ENCODE measurements at places on chromosomes 3 and 15.
A peak's percentile ranks its signal among the peaks of the same experiment; 100 is the strongest.

GRCh38 chr3:188686324-188686723 lies 485.4 kb upstream of the TPRG1 start:
- no peak for DNase-seq

- no peak for DNase-seq
Observed at GRCh38 chr3:48122504-48122903, 65.7 kb downstream of the CDC25A start.

GRCh38 chr15:66112388-66112787 lies 141.2 kb downstream of the MEGF11 start:
- no peak for DNase-seq

DNA sequence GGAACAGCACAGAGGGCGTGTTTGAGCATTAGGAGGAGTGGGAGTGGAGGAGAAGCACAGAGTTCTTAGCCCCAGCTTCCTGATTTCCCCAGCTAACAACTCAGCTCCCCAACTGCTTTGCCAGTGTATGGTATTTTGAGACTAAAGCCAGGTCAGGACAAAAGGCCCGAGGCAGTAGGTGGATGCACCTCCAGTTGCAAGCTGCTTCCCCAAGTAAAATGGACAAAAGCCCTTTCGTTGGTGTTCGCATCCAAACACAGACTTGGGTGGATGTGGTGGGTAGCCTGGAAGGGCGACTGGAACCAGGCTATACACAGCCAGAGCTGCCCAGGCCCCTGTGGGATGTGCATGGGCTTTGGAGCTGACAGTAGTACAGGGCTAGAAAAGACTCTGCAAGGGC lies 12.3 kb upstream of the EHD4 start:
- no peak for DNase-seq

DNA sequence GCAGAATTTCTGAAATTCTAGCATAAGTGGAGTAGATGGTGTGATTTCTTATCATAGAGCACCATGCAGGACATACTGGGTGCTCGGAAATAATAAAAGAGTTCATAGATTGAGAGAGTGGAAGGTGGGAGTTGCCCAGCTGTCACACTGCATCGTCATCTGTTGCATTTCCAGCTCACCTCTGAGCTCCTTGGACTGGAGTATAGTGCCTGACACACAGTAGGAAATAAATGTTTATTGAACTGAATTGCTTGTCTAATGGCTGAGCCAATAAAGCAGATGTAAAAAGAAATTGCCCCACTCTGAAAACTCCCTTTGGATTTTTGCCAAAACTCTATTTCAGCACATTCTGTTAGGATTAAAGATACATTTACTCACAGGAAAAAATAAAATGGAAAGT lies 108.9 kb upstream of the UBE2E1 start:
- DNase-seq: no peak

DNA sequence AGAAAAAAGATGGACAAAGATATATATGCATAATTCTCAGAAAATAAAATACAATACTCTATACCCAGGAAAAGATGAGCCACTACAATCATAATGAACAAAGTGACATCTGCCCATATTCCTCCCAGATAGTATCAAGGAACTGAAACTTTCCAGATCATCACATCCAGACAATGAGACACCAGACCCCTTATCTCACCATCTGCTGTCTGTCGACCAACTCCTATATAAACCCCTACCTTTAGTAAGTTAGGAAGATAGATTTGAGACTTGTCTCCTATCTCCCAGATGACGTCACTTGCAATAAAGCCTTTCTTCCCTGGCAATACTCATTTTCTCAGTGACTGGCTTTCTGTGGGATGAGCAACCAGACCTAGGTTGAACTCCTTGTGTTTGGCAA lies 1071.6 kb downstream of the PLOD2 start:
- no peak for DNase-seq

DNA sequence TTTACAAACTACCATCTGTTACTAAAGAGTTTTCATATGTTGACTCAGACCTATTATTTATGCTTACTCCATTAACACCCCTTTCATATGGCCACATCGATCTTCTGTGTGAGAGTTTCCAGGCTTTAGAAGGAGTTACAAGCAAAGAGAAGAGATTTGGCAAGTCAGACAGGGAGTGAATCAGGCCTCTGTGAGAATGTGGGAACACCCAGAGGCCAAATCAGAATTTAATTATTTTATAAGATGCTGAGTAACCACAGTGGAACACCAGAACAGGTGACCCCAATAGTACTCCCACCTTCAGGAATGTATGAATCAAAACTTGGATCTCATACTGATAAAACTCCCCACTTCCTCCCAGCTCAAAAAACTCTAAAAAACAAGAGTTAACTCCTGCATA lies 42.0 kb downstream of the IFT57 start:
- no peak for DNase-seq

DNA sequence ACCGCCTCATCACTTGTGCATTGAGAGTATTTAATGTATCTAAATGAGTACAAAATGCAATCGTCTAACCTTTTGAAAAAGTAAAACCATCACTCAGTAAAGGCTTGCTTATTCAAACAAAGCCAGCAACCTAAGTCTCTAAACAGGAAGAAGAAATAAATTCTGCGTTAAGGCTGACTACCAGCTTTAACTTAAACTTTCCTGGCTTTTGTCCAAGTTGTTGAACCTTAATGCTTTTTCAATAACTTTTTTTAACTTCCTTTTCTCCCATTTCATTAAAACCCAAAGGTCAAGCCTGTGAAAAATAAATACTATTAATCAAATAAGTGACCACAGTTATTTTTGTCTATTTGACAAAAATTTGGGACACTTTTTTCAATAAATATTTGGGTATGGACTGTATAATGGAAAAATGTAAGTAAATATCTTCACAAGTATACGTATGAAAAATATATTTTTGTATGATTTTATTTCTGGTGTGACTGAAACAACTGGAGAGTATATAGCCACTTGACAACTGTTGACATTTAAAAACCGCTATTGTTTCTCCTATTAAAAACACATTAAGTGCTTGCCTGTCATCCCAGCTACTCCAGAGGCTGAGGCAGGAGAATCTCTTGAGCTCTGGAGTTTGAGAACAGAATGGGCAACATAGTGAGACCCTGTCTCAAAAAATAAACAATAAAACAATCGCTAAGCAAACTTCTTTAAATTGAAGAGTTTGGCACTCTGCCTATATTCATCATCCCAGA lies 2.9 kb downstream of the KLHL24 start:
- no peak for DNase-seq

- DNase-seq: no peak
Observed at GRCh38 chr3:139020868-139021234, at the start of gene PRR23B. PRR23B (minus strand) TSS chr3:139020926; CDS start chr3:139020661, 265 bp downstream.

- DNase-seq: no peak
Observed at GRCh38 chr3:3170998-3171397, 8.5 kb downstream of the CRBN start.

GRCh38 chr3:47841786-47842349 lies 38.9 kb downstream of the DHX30 start:
- DNase-seq: no peak

GRCh38 chr15:93378558-93378957 lies 289.5 kb upstream of the RGMA start:
- DNase-seq: no peak

GRCh38 chr3:31947162-31947561 lies 33.9 kb downstream of the OSBPL10 start:
- DNase-seq: no peak

DNA sequence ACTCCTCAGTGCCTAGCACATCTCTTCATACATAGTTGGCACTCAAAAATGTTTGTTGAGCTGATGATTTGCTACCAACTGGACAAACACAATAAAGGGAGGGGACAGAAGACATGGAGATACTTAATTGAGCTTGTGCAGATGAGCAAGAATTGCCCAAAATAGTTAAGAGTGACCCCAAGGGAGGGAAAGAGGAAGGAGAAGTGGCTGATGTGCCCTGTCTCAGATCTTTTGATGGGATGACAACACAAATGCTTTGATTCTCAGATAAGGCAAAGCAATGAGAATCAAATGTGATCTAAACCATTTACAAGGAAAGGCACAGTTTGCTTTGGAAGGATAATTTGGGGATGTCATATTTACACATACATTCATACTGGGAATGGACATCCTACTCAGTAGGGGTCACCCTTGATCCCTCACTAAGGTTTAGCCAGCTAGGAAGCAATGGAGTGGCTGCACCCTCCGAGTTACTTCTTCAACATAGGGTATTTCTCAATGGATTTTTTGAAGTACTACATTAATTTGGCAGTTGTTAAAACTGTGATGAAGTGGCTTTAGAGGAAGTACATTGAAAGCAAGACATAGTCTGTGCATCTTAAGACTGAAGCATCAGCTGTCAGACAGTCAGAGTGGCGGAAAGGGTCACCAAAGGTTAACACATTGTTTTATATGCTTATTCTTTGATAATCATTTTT lies 21.9 kb upstream of the SSR3 start:
- no peak for DNase-seq

GRCh38 chr15:69522361-69522760 lies 69.7 kb downstream of the RPLP1 start:
- DNase-seq: peak; percentile 39

- no peak for DNase-seq
Observed at GRCh38 chr3:170523248-170523647, 62.6 kb downstream of the SLC7A14 start.

DNA sequence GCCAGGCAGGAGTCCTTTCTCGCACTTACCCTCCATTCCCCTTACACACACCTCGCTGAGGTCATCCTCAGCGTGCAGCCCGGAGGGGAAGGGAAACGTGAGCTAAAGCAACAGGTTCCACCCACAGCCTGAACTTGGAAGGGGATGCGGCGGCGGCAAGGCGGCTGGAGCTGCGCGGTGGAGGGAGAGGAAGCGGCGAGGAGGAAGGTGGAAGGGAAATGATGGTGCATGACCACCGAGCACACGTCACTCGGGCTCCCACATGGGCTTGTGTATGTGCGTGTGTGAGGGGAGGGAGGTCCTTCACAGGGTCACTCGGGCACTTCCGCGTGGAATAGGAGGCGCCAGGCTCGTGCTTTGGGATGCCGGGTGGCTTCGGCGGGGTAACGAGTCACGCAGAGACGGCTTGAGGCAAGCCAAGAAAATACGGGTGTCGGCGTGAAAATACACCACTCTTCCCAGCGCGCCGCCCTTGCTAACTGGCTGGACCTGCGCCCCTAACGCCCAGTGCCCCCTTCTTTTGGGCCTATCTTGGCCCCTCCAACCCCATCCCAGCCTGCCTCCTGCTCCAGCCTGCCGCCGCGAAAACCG lies 225.5 kb upstream of the IL12A start:
- DNase-seq: peak; percentile 72

GRCh38 chr3:64971602-64972001 lies 283.8 kb upstream of the ADAMTS9 start:
- no peak for DNase-seq

- no peak for DNase-seq
Observed at GRCh38 chr15:75672646-75673425, 25.1 kb downstream of the SNX33 start.

DNA sequence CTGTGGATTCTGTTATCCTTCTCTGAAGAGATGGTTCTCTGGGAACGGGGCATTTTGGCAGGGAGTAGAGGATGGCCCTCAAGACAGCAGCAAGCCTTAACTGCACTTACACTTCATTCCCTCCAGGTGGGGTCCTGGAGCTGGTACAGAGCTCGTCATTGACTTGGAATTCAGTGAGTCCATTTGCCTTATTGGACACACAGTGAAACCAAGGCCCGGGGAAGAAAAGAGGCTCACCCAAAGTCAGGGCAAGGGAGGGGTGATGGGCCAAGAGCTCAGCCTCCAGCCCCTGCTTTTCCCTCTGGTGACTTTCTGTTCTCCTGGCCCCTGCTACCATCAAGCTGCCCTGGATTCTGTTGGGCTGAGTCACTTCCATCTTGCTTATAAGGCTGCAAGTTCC lies 125.6 kb downstream of the ETFA start:
- DNase-seq: no peak

DNA sequence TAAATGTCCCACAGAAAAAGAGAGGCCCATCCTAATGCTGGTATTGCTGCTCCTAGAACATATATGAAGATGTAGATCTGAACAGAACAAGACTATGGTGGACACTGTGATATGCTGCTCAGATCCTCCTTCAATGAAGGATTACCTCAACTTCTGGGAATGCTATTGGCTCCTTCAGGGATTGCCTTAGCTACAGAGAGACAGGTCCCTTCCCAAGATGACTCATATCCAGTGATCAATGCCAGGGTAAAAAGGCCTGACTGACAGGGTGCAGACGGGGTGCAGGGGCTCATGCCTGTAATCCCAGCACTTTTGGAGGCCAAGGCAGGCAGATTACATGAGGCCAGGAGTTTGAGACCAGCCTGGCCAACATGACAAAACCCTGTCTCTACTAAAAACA lies 20.5 kb upstream of the STAG1 start:
- no peak for DNase-seq

- DNase-seq: no peak
Observed at GRCh38 chr15:60819860-60820259, 340.9 kb upstream of the ICE2 start.

- DNase-seq: no peak
Observed at GRCh38 chr3:23094890-23095462, 108.2 kb upstream of the UBE2E2 start.

- no peak for DNase-seq
Observed at GRCh38 chr15:91055548-91056331, 33.3 kb upstream of the VPS33B start.

- DNase-seq: no peak
Observed at GRCh38 chr3:13451301-13451673, 28.8 kb upstream of the HDAC11 start.

- no peak for DNase-seq
Observed at GRCh38 chr3:189790658-189791057, 159.5 kb downstream of the TP63 start.

- no peak for DNase-seq
Observed at GRCh38 chr15:89777782-89778380, 1.7 kb downstream of the MESP2 start.

DNA sequence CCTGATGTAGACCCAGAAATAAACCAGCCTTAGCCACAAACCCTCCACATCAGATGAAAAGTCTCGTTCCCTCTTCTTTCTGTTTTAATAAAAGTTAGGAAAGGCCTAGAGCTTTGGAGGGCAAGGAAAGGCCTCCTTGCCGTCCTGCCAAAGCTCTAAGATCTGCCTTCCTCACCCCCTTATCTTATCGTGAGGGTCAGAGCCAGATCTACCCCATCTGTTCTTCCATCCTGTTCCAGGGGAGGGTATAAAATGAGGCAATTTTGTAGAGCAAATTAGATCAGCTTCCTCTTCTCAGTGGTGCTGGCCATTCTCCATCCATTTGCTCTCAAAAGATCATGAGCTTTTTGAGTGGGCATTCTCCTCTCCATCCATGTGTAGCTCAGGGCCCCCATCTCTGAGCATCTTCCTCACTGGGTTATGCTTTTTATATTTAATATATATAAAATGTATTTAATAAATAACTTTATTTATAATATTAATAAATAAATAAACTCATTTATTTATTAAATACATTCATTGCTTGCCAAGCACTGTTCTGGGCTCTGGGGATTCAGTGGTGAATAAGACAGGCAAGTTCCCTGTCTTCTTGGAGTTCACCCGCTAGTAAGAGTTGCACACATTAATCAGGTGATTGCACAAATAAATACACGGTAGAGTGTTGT lies 2.0 kb upstream of the SLC24A1 start:
- DNase-seq: no peak

GRCh38 chr3:123129532-123129931 lies 62.7 kb downstream of the PDIA5 start:
- peak; percentile 67 for DNase-seq
